Right ventricle myocardium inferior (tissue), 1 donor: ENCODE measurements at places on chromosomes 3 and 15. TPM values are rescaled to one million over a fixed set of nuclear protein-coding genes. Genes with fewer than 3 reads are reported as not detected.

DNA sequence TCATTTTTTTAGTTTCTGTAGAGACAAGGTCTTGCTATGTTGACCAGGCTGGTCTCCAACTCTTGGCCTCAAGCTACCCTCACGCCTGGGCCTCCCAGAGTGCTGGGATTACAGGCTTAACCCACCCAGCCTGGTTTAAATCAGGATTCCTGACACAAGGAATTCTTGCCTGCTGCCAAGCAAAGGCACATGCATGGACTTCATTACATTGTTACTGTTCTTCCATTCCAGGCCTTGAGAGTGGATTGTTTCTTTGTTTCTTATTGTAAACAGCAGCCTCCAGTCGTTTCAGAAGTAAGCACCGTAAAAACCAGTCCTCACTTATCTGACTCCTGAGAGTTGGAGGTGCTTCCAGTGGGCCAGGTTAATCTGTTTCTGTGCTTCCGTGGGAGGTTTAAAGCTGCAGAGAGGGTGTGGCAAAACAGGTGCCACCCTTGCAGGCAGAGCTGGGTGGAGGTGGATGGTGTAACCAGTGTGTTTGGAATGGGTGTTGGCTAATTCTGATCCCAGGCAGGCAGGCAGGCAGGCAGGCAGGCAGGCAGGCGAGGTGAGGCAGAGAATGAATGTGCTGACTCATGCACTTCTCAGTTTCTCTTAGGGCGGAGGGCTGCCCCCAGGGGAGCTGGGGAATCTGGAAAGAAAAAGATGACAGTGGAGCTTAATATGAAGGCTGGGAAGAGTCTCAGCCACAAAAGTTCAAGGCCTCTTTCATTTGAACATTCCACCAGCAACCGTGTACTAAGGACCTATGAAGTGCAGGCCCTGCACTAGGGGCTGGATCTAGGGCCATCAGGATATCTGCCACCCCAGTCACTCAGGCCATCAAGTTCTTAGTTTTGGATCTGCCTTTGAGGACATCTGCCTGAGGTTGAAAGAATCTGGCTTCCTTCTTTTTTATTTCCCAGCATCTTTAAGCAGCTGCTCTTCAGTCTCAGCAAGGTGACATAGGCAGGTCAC is 37.0 kb upstream of the CDCP1 start:
- DNase-seq, result no peak

The ALDH1A2 gene
- total RNA-seq, result 14.2 TPM

The SLC27A2 gene
- total RNA-seq, result not detected

The AGTR1 gene
- total RNA-seq, result 2.2 TPM

DNA sequence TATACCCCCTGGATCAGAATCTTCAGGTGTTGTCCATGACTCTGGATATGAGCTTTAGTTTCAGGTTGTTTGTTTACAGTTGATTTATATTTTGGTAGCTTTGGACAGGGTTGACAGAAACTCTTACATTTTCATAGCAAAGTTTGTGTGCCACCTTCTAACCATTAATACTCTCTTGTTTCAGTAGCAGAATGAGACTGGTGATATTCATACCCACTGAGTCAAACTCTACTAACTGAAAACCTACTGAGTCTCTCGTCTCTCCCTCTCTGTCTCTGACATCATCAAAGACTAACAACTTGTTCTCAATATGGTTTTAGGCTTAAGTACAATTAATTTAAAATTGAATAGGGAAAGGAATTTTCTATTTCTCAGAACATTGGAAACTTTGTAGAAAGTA is 282.3 kb downstream of the CNTN6 start:
- DNase-seq, result no peak

DNA sequence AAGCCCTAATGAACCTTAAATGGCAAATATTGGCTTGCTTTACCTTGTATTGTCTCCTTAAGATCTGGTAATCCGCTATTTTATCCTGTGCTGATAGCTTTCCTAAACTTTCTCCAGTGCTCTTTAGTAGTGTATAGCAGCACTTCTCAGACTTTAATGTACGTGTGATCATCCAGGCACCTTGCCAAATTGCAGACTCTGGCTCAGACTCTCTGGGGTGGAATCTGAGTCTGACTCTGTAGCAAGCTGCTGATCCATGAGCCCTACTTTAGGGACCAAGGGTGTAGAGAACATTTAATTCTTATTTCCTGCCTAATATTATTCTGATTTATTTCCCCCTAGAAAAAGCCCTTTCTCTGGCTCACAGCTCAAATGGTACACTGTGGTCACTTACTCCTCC is 518.8 kb upstream of the ZNF385D start:
- DNase-seq, result no peak
